Fibroblast of the aortic adventitia (primary cell): ENCODE measurements at places on chromosomes 2 and 18. TPM values are rescaled to one million over a fixed set of nuclear protein-coding genes. Genes with fewer than 3 reads are reported as not detected.

DNA sequence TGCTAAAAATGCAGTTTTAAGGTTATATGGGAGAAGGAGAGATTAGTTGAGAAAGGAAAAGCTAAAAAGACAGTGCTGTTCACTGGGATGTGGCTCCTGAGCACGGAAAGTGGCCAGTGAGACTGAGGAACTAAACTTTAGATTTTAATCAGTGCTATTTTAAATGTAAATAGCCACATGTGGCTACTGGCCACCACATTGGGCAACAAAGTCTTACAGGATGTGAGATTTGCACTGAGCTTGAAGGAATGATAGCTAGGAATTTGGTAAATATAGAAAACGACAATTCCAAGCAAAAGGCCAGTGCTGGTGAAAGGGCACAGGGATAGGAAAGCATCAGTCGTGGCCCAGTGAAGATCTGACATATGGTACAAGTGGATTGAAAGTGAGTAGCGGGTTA lies 14.1 kb upstream of the SP5 start:
- no peak for DNase-seq

DNA sequence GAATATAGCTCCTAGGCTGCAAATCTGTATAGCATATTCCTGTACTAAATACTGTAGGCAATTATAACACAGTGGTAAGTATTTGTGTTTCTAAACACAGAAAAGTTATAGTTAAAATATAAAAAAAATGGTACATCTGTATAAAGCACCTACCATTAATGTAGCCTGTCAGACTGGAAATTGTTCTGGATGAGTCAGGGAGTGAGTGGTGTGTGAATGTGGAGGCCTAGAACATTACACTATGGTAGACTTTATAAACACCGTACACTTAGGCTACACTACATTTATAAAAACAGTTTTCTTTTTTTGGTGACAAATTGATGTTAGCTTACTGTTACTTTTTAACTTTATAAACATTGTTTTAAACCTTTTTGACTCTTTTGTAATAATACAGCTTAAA lies 226.3 kb downstream of the CCDC85A start:
- no peak for DNase-seq

DNA sequence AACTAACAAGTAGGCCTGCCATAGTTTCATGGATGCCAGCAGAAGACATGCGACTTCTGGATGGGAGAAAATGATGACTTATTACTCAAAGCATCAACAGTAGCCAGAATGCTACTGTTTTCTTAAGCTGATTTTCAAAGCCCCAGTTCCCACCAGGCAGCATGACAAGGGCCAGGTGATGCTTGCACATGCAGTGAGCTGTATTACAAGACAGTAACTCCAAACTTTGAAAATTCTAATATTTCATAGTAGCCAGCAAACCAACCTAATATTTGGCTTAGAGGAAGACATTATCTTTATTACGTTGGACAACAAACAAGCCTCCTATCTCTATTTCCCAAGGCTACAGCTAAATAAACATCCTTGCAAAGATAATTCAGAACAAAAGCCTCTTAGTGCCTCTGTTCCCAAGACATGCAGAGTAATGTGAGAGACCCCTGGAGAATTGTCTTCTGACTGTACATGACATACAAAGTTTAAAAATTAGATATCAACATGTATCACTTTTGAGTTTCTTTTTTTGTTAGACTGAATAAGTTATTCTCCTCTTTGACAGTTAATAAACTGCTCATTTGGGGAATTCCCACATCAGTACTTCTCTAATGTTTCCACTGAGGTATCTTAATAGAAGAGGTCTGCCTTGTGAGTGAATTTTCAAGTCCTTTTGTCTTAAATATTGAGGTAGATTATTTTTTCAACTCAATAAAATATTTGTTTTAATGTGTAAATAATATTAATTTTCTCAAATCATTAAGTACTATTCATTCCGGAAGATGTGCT lies 367.6 kb upstream of the CWC22 start:
- DNase-seq = no peak

DNA sequence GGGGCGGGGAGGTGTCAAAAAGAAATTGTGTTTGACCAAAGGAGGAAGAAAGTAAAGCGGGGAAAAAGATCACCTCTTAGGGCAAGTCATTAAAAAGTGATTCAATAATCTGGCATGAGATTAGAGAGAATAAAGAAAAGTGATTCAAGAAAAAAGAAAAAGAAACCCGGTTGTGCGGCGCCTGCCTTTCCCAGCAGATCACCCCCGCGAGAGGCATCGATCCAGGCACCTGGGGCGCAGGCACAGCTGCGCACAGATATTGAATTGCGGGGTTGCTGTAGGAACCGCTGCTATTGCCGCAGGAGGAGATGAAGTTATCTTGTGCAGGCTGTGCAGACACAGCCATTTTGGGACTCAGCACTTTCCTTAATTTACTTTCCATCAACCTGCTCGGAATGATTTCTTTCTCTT lies 71.2 kb downstream of the PLB1 start:
- DNase-seq = no peak

DNA sequence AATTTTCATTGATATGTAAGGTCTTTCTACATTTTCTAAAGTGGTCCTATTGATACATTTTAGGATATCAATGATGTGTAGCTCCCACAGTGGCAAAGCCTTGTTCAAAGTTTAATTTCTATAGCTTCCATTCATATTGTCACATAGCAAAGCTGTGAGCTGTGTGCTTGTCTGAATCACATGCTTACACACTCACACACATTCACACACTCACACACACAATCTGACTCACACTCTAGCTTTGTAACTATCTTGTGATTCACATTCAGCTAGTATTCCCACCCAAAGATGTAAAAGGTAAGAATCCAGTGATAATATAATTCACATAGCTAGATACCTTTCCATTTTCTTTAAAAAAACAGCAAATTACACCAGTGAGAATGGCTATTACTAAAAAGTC lies 58.7 kb downstream of the MAPRE2 start:
- peak; percentile 33 for DNase-seq

DNA sequence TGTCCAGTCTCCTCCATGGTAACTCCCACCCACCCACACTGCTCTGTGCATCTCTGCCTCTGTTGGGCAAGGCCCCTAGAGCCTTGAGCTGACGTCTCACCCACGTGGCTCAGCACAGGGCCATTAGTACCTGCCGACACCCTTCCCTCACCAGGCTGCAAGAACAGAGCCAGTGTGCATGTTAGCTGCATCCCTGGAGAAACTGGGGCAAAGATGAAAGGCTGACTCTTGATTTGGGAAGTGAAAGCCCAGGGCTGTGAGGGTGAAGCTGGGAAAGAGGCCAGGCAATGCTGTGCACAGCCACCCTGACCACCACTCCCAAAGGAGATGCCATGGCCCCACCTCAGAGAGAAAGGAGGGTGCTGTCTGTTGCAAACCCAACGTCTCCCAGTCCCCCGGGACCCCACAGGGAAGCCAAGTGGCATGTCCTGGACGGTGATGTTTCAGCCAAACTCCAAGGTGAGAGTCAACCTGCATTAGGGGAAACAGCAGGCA lies 20.0 kb upstream of the HPCAL1 start:
- DNase-seq = no peak

DNA sequence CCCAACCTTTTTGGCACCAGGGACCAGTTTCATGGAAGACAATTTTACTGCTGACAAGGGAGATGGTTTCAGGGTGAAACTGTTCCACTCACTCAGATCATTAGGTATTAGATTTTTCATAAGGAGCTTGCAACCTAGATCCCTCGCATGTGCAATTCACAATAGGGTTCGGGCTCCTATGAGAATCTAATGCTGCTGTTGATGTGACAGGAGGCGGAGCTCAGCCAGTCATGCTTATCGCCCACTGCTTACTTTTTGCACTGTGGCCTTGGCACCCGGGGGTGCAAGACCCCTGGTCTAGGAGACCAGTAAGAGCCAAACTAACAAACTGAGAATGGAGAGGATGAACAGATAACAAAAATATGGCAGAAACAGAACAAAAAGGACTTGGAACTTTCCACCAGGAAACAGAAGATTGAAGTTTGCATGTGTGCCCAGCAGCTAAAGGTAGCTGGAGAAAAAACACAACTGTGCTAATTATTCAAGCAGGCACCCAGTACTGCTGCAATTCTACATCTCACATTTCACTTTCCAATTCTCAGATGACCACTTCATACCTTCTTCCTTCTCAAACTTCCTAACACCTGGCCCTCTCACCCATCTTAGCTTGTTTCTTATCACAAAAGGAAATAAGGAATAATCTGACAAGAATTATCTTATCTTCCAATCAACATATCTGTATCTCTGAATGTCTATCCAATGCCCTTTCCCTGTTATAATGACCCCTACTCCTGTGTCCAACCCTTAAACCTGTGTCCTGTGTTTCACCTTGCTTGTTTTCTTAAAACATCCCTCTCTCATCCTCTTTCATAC lies 24.8 kb downstream of the SP3 start:
- DNase-seq = no peak

GRCh38 chr18:4270016-4270415 lies 185.1 kb downstream of the DLGAP1 start:
- no peak for DNase-seq

- no peak for DNase-seq
Measured at GRCh38 chr2:163665817-163666216, 70.0 kb downstream of the FIGN start.

DNA sequence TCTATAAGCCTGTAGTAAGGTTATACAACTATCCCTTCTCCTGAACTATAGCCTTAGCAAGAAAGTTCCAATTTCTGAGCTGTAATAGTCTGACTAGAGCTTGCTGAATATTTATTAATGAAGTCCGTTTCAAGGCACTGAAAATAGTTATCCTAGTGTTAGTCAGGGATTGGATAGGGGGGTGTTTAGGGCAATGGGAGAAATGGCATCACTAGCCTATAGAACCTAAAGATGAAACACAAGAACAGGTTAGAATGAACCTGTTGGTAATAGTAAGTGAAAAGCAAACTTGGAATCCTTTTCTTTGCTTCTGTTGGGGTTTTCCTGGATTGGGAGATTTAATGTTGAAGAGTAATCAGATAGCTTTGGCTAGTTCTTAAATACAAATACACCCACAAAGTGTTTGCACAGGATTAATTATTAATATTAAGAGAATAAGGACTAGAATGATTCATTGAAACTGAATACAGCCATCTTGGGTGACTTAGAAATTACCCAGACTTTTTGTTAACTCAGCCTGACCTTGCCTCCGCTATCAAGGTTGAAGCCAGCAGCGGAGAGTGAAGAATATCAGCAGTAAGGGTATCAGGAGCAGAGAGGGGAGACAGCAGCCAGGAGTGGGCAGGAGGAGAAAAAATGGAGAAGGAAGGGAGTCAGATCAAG lies 14.4 kb downstream of the CCNT2 start:
- no peak for DNase-seq

DNA sequence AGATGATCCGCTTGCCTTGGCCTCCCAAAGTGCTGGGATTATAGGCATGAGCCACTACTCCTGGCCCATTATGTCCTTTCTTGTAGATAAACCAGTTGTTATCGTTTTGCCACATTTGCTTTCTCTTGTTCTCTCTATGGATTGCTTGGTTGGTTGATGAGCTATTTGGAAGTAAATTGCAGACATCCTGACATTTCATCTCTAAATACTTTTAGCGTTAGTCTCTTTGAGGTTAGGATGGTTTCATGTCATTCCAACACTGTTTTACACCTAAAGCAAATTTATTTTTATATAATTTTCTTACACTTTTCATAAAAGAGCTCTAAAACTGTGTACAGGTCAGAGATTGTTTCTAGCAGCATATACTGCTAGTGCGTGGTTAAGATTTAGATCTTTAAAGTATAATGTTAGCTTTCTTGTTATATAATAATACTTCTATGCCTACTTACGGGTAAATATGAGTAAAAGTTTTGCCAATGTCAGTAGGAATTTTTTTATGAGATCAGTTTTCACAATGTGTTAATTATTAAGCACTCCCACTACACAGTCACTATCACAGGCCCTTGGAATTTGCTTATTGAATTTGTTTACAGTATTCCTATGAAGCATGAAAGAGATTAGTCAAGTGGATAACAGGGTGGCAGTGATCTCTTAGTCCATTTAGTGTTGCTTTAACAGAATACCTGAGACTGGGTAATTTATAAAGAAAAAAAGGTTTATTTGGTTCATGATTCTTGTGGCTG lies 10.3 kb downstream of the POLI start:
- DNase-seq = no peak

- DNase-seq = peak; percentile 50
Measured at GRCh38 chr18:47254341-47254939, 3.0 kb upstream of the SKOR2 start.

- no peak for DNase-seq
Measured at GRCh38 chr2:222241128-222241870, 57.5 kb downstream of the PAX3 start.

DNA sequence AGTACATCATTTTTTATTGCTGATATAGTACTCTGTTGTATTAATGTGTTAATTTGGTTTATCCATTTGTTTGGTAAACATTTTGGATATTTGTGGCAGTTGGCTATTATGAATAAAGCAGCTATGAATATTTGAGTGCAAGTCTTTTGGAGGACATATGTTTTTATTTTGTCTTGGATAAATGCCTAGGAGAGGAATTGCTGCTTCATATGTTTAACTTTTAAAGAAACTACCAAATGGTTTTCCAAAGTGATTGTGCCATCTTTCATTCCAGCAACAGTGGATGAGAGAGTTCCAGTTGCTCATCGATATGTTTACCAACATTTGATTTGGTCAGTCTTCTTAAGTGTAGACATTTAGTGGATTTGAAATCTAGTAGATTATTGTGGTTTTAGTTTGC lies 51.8 kb downstream of the MERTK start:
- DNase-seq = peak; percentile 21

DNA sequence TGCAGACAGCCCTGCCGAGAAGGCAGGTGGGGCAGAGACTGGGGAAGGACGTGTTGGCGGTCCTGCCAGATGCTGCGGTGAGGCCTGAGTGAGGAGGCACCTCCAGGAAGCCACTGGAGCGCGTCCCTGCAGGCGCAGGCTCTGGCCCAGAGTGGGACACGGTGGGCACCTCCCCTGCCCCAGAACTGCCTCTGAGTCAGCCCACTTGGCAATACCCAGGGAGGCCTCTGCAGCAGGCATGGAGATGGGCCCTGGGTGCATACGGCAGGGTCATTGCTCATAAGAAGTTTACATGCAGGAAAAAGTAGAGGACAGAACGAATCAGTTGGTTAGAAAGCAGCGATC lies 195.9 kb downstream of the TFCP2L1 start:
- DNase-seq = no peak

GRCh38 chr2:6828299-6828584 lies 37.5 kb downstream of the CMPK2 start:
- DNase-seq = peak; percentile 68

CDKL4 gene
- 0.90 and 10.4 TPM in 2 replicates for total RNA-seq

MC5R gene
- total RNA-seq = not detected in 2 replicates

ACTG2 gene
- total RNA-seq = 2.4 TPM in 1 of 2 replicates, not detected in the other

PTPN4 gene
- total RNA-seq = 11.5 and 20.6 TPM in 2 replicates

CCDC121 gene
- 3.6 and 7.0 TPM in 2 replicates for total RNA-seq

TFPI gene
- 72.5 and 596 TPM in 2 replicates for total RNA-seq

TSPYL6 gene
- 0.25 TPM in 1 of 2 replicates, not detected in the other for total RNA-seq

PSMA8 gene
- not detected in 2 replicates for total RNA-seq

SERPINB4 gene
- not detected in 2 replicates for total RNA-seq
